Activated CD4-positive, alpha-beta T cell treated with anti-CD3 and anti-CD28 coated beads, Interleukin-2, amount 10 ng/mL, durations not matched to agents 7 days and 5 days (primary cell): ENCODE measurements at places on chromosomes 7 and 10. TPM values are rescaled to one million over a fixed set of nuclear protein-coding genes. Genes with fewer than 3 reads are reported as not detected.

GRCh38 chr10:79069325-79070080 is 737 bp downstream of the ZMIZ1 start:
- peak overlapping the region; percentile 94 for H3K4me3 ChIP-seq
- peak overlapping the region; percentile 90 for H3K27ac ChIP-seq
- peaks cover 45% of the 10 kb centered on the region for H3K4me1 ChIP-seq
- peaks cover 3% of the 10 kb centered on the region for H3K36me3 ChIP-seq
- DNase-seq: peak; percentile 64

- no peaks in the 10 kb centered on the region for H3K36me3 ChIP-seq
- no peak overlapping the region for H3K4me3 ChIP-seq
- no peak for DNase-seq
- H3K4me1 ChIP-seq: peaks cover 5% of the 10 kb centered on the region
These were observed 90.0 kb upstream of the ADRB1 start for GRCh38 chr10:113953505-113954272.

The NT5C3A gene
- total RNA-seq: 64.5 TPM

DNA sequence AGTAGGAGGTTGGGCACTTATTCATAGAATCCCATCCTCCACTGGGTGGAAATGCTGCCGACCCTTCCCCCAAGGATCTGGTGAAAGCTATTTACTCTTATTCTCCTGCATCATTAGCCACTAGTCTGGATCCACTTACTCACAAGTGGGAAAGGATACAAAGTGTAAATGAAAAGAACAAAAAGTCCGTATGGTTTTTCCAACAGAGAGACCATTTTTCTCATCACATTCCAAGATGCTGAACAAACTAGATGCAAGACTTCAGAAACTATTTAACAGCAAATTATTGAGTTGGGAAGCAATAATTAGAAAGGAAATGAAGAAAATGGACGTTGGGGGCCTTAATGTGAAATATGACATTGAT is 242.4 kb upstream of the GLI3 start:
- no peaks in the 10 kb centered on the region for H3K27me3 ChIP-seq
- H3K4me1 ChIP-seq: no peaks in the 10 kb centered on the region
- DNase-seq: no peak
- H3K4me3 ChIP-seq: no peak overlapping the region
- no peaks in the 10 kb centered on the region for H3K36me3 ChIP-seq

DNA sequence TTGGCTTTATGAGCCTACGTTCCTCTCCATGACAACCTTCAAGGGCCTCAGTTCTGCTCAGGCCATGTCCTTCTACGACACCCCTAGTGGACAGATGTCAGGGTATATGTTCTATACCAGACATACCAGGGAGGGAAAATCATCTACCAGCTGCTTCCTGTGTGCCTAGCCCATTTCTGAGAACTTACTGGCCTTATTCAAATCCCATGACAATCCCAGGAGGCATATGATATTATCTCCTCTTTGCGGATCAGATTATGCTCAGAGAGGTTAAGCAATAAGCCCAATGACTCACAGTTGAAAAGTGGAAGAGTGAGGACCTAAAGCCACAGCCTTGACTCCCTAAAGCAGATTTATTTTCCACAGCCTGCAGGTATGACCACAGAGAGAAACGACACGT is 139.3 kb downstream of the GLI3 start:
- no peaks in the 10 kb centered on the region for H3K27me3 ChIP-seq
- no peak overlapping the region for H3K4me3 ChIP-seq
- no peak overlapping the region for H3K27ac ChIP-seq
- H3K36me3 ChIP-seq: no peaks in the 10 kb centered on the region
- H3K4me1 ChIP-seq: no peaks in the 10 kb centered on the region
- no peak for DNase-seq

The MOGAT3 gene
- not detected for total RNA-seq
